ENCODE measurements at places on chromosomes 12 and 14. TPM values are rescaled to one million over a fixed set of nuclear protein-coding genes. Genes with fewer than 3 reads are reported as not detected.

Gene CD163
- total RNA-seq: 44.7 TPM

Gene SOAT2
- total RNA-seq: not detected

Gene TRAF3
- 11.3 TPM for total RNA-seq

Gene DTX3
- 22.3 TPM for total RNA-seq

Gene WNT1
- not detected for total RNA-seq

Gene LETMD1
- total RNA-seq: 20.6 TPM

Gene GLIPR1L1
- not detected for total RNA-seq

Gene ALX1
- not detected for total RNA-seq

Gene MYBPC1
- 7.3 TPM for total RNA-seq

Gene GPR68
- 0.41 TPM for total RNA-seq

- no peak for DNase-seq
Observed at GRCh38 chr12:120703311-120703942, 6.8 kb upstream of the UNC119B start.

GRCh38 chr12:12776261-12776660 is 9.2 kb upstream of the APOLD1 start:
- no peak for DNase-seq

- no peak for DNase-seq
Observed at GRCh38 chr12:27618836-27619235, 77.4 kb upstream of the REP15 start.

DNA sequence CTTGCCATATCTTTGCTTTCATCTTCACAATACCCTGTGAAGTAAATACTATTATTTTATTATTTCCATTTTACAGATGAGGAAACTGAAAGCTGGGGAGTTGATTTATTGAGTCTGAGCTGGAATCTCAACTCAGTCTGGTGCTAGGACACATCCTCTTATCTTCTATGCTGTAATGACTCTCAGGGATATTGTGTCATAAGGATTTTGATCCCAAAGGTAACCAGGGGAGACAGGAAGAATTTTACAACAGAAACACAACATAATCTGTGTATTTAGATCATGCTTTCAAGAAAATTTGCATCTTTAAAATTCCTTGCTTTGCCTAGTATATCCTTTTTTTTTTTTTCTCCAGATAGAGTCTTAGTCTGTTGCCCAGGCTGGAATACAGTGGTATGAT is 123.3 kb upstream of the BTG1 start:
- no peak for DNase-seq

- no peak for DNase-seq
Observed at GRCh38 chr12:2353281-2353680, 300.5 kb downstream of the CACNA1C start.

GRCh38 chr14:20706657-20707355 is 18.2 kb downstream of the ANG start:
- no peak for DNase-seq

- no peak for DNase-seq
Observed at GRCh38 chr12:64532734-64533351, 77.5 kb upstream of the RASSF3 start.

GRCh38 chr14:103712633-103713247 is 2.5 kb downstream of the XRCC3 start:
- peak; percentile 21 for DNase-seq

- no peak for DNase-seq
Observed at GRCh38 chr12:55795950-55796349, 21.6 kb downstream of the SARNP start.

DNA sequence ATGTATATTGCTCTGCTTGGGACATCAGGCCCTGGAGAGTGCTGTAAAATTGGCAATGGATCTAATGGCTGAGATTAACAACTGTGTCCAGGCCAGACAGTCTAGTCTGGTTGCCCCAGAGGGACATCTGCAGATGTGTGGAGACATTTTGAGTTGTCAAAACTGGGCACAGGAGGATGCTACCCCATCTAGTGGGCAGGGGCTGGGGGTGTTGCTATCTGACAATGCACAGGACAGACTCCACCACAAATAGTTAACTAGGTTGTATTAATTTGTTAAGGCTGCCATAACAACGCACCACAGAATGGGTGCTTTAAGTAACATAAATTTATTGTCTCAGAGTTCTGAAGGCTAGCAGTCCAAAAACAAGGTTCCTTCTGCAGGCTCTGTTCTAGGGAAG is 302.5 kb upstream of the AMIGO2 start:
- DNase-seq: no peak

GRCh38 chr12:130698106-130698505 is 18.0 kb downstream of the RIMBP2 start:
- DNase-seq: no peak

DNA sequence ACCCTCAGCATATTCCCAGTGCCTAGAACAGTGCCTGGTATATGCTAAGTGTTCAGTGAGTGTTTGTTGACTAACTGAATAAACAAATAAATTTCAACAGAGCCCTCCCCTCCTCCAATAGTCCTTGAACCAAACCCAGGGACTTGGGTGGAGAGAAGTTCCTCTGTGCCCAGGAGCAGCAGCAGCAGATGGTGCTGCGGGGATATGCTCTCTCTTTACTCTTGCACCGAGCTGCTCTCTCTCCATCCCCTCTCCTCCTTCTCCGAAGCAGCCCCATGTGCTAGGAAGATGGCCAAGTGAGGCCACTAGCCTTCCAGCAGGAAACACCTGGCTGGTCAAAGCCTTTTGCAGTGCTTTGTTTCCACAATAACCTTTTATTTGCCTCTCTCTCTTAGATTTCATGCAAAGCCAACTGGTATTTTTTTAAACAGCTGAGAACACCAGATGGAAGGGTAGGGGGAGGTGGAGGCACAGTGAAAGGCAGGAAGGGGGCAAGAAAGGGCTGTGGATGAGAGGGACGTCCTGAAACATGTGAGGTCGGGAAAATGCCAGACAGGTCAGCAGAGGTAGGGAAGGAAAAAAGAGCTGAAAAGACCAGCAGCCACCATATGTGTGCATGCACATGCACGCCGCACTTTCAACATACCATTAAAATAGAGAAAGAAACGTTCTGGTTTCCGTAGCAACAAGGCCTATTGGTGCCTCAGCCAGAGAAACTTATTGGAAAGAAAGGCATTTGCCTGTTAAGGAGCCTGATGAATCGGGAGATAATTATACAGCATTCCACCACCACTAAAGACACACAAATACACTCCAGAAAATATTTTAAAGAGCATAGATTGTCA is 78.9 kb downstream of the EMP1 start:
- no peak for DNase-seq

GRCh38 chr12:32548691-32549281 is 130.3 kb upstream of the DNM1L start:
- no peak for DNase-seq

GRCh38 chr12:49967042-49967776 is 5.5 kb downstream of the AQP5 start:
- DNase-seq: peak; percentile 89

DNA sequence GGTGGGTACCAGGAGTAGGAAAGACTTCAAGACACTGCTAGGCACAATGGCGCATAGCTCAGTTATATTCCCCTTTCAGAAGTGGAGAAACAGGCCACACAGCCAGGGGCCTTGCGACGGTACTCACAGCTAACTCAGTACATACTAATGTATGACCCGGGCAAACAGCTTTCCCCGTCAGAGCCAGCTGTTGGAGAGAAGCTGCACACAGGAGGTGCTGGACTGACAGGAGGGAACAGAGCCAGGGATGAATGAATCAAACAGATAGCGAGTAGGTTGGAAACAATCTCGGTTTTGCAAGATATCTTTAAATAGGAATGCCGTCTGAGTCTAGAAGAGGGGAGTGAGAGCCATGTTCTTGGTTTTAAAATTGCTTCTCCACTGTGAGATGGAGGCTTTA is 45.5 kb downstream of the PRIMA1 start:
- DNase-seq: peak; percentile 48

- no peak for DNase-seq
Observed at GRCh38 chr12:130878193-130879185, 6.6 kb downstream of the RAN start.

- no peak for DNase-seq
Observed at GRCh38 chr14:34538871-34539406, 562 bp downstream of the EAPP start.

DNA sequence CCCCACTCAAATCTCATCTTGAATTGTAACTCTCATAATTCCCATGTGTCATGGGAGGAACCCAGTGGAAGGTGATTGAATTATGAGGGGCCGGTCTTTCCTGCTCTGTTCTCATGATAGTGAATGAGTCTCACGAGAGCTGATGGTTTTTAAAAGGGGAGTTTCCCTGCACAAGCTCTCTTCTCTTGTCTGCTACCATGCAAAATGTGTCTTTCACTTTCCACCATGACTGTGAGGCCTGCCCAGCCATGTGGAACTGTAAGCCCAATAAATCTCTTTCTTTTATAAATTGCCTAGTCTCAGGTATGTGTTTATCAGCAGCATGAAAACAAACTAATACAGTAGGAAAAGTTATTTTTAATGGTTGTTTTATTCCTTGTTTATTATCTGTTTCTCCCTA is 146.0 kb downstream of the FSCB start:
- DNase-seq: no peak

DNA sequence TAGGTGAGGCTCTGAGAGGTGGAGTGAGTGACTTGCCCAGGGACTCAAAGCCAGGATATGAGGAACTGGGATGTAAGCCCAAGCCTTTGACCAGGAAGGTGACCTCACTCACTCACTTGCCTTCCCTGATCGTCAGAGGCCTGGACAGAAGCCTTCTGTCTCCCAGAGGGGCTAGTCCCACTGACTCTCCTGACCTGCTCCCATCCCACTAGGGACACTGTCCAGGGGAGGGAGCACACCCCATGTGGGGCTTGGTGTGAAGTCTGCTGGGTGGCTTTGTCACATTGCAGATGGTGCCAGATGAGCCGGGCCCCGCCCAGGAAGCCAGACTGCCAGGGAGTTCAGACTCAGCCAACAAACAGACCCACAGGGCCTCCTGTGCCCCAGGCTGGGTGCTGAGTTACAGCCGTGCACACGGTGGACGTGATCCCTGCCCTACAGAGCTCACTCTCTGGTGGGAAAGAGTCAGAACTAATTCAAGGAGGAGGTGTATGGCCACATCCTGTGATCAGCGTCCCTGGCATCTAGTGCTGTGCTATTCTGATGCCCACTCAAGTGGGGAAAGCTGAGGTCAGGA is 28.3 kb downstream of the MMAB start:
- no peak for DNase-seq

GRCh38 chr12:68222326-68222725 is 3.3 kb downstream of the IL26 start:
- no peak for DNase-seq

GRCh38 chr12:132351751-132352495 is 22.5 kb upstream of the GALNT9 start:
- DNase-seq: no peak

GRCh38 chr12:75481774-75482173 is 1.2 kb downstream of the GLIPR1 start:
- DNase-seq: no peak

DNA sequence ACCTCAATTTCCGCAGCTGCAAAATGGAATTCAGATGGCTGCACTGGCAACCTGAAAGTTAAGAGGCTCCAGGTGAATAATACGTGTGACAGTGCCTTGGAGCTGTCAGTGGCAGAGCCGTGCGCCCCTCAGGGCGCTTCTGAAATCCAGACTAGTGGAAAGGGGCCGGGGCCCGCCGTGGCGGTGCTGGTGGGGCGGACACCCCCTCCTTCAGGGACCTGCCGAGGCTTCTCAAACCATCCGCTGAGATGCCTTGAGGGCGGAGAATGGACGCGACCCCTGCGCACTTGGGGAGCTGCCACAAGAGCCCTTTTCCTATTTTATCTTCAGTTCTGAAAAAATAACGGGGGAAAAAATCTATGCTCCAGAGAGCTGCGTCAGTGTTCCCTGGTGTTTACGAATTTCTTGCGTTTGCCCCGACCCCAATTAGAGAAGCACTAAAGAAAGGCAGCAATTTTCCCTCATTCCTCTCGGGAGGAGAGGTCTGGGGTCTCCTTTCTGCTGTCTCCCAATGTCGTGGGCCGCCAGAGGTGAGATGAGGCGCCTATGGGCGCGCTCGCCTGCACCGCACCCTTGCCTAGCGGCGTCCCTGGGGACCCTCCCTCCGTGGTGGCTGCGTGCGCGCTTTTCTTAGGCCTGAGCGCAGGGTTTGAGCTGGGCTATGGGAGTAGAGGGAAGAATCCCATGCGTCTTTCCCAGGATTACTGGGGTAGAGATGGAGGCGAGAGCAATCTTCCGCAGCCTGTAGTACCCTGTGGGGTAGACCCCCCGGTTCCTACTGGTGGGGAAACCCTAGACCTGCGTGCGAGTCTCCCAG is 2.2 kb downstream of the NOS1 start:
- no peak for DNase-seq

- no peak for DNase-seq
Observed at GRCh38 chr14:60133487-60133886, 31.7 kb downstream of the DHRS7 start.

DNA sequence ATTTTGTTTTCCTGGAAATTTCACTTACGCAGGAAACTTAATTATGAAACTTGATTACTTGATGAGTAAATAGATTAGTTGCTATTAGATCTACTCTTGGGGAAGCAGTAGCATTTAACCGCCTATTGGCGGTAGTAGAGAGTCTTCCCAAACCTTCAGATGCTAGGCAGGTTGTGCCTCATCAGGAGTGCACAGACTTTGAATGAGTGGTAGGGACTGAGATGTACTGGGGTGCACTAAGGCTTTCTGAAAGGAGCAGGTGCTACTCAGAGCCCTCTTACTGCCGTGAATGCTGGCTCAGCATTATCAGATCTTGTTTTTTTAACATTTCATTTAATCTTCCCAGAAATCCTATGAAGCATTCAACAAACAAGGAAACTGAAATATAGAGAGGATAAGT is 7.7 kb downstream of the GATC start:
- DNase-seq: no peak

DNA sequence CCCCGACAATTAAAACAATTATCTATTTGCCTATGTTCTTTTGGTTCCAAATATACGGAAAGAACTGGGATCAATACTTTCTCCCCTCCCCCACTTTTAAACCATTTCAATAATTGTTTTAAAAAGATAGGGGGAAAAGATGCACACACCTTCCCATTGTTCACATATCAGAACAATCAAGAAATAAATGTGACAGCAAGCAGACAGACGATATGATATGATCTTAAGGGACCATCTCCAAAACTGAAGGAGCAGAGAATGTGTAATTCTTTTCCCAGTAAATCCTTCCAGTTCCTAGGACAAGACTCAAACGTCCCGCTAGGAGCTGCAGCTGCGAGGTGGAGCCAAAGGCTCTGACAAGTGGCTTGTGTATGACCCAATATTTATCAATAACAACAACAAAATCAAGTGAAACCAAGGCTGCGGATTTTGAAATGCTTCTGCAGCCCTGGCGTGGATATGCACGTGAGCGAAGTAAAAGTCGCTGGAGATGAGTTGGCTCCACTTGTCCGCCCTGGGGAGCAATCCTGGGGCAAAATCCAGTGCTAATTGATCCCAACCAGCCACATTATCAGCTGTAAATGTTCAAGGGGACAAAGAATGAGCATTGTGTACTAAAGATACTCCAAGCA is 8.2 kb upstream of the FOXG1 start:
- DNase-seq: no peak

- no peak for DNase-seq
Observed at GRCh38 chr12:6106218-6106617, 18.3 kb downstream of the VWF start.

DNA sequence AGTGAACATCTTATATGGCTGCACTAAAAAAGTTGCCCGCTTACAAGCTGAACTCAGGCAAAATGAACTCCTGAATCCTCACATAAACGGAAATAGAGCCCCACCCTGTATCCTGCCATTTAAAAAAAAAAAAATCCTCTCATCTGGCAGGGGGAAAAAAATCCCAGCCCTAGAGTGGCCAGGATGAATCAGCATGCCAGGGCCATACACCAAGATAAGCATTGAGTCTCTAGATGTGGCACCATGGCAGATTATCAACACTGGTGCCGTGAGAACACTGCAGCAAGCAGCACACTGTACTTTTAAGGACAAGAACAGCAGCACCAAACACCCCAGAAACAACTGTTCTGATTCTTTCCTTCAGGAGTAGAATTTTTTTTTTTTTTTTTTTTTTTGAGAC is 65.5 kb downstream of the RASSF3 start:
- peak; percentile 30 for DNase-seq

Measured in left ventricle myocardium inferior (tissue), 1 donor.